ENCODE measurements at places on chromosomes 11 and 22.

DNA sequence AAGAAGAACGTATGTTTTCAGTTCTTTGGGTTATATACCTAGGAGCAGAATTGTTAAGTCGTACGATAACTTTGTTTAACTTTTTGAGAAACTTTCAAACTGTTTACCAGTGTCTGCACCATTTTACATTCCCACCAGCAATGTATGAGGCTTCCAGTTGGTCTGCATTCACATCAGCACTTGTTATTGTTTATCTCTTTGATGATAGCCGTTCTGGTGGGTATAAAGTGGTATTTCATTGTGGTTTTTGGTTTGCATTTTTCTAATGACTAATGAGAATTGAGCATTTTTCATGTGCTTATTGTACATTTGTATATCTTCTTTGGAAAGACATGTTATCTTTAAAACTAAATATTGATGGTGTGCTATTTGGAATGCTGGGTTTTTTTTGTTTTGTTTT is 59.8 kb downstream of the KDM2A start:
- no peak for DNase-seq

GRCh38 chr11:100948936-100949335 is 180.7 kb downstream of the PGR start:
- DNase-seq: no peak

- DNase-seq: no peak
Observed at GRCh38 chr11:111386611-111387150, 7.6 kb upstream of the POU2AF1 start.

GRCh38 chr22:26565181-26565580 is 24.8 kb downstream of the TPST2 start:
- no peak for DNase-seq

GRCh38 chr11:84518631-84519183 is 1108.4 kb downstream of the DLG2 start:
- no peak for DNase-seq

- no peak for DNase-seq
Observed at GRCh38 chr22:50061824-50062355, 3.8 kb upstream of the TTLL8 start.

- no peak for DNase-seq
Observed at GRCh38 chr11:36270701-36271100, 18.5 kb downstream of the COMMD9 start.

DNA sequence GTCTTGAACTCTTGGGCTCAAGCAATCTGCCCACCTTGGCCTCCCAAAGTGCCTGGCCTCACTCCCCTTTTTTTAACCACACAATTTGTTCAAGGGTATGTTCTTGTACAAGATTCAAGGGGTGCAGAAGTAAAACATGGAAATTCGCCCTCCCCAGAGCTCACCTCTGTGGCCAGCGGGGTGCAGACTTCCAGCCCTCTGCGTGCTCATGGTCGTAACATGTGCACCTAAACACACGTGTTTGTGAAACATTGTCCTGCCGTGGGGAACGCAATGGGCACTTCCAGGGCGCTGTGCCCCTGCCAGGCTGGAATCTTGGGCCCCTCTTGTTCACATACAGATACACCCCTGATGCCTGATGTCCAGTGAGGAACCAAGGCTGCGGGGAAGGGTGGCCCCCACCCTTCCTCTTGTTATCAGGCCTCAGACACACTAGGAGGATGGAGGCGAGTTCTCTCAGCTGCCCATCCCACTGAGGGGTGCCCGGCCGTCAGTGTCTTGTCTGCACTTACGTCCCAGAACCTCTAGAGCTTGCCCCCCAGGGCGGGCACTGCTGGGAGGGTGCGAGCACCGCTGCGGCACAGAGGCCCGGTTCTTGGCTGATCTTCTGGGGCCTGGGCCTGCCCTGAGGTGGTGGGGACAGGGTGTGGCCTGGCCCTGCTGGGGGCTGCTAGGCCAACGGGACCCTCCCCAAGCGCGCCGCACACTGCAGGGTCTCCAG is 4.1 kb upstream of the EPS8L2 start:
- DNase-seq: no peak

GRCh38 chr22:24319451-24319850 is 48.8 kb downstream of the SPECC1L start:
- no peak for DNase-seq

GRCh38 chr11:75851203-75851602 is 36.2 kb downstream of the UVRAG start:
- DNase-seq: no peak

DNA sequence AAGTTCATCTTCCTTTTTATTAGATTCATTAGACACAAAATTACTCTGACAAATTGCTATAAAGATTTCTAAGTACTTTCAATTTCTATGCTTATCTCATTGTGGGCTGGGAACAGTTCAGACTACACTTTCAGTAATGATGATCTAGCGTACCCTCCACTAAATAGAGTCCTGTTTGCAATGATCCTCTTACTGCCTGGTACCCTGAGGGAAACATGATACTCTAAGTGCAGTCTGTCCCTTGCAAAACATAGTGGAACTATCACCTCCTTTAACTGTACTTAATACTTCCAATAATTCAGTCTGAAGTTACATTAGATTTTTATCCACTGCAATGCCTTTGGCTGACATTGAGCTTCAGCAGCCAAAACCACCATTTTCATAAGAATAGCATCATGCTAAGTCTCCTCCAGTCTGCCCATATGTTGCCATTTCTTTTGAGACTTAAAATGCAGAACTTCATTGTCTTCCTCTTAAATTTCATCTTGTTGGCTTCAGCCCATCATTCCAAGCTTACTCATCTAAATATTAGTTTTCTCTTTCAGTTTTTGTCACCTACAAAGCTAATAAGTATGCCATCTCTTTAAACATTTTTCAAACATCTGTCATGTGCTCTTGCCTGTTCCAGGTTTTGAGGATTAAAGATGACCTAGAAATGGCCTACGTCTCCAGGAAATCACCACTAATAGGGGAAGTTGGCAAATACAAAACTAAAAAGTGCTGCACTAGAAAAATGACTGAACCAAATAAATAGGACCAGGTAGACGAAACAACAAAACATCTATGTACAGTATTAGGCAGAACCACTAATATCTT is 55.5 kb downstream of the PAK1 start:
- no peak for DNase-seq

GRCh38 chr11:8019314-8020243 is 32.4 kb downstream of the EIF3F start:
- no peak for DNase-seq

DNA sequence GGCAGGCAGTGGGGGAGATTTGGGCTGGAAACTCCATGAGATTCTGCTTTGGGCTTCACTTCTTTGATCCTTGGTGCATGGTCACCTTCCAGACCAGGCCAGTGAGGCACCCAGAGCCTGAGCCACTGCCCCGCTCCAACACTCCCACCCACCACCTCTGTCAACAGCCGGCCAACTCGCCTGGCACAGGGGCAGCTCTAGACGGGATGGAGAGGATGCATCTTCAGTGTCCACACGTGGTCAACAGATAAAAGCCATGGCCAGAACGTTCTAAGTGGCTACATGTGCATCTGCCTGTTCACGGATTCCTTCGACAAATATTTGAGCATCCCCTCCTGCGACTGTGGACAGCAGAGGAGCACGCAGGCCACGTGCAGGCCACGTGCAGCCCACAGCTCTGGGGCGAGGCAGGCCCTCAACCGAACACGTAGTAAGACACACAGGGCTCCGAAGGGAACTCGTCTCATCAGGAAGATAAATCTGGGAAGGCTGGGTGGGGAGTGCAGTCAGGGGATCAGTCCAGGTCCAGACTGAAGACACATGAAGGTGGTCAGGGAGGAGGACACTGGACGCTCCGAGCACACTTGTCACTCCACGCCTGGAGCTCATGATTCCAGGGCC is 1.2 kb downstream of the LRRC56 start:
- DNase-seq: no peak

- no peak for DNase-seq
Observed at GRCh38 chr11:26225646-26226045, 106.3 kb upstream of the ANO3 start.

DNA sequence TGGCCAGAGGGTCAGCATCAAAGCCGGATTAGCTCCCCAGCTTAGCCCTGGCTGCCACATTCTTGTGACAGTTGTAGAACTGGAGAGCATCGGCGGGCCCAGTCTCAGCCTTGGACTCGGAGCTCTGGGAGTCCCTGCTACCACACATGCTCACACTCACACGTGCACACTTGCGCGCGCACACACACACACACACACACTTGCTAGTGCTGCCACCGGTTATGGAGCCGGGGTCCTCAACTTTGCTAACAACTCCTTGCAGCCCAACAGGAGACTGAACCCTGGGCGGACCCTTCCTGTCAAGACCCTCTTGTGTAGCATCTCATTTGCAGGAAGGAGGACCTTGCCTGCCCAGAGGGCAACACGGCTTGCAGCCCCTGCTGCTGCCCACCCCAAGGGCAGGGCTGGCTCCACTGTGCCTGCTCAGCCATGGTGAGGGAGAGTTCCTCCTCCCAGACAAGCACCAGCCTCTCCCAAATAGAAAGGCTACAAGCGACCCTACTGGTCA is 107.6 kb downstream of the WNT7B start:
- no peak for DNase-seq

DNA sequence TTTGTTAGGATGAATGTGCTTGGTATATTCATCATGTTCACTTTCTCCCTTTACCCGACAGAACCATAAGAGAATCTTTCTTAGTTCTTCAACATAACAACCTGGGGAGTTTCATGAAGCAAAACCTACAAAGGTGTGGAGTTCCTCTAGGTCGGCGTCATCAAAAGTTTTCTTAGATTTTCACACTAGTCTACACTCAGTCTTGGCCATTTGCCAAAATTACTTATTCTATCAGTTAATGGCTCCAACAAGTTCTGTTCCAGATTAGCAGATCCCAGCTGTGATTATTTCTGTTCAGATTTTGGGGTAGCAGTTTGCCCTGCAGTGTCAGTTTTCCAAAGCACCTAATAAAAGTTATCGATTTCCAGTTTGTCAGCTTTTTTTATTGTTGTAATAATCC is 935.8 kb upstream of the RAG2 start:
- no peak for DNase-seq

GRCh38 chr11:11980200-11980599 is 28.2 kb downstream of the DKK3 start:
- no peak for DNase-seq

DNA sequence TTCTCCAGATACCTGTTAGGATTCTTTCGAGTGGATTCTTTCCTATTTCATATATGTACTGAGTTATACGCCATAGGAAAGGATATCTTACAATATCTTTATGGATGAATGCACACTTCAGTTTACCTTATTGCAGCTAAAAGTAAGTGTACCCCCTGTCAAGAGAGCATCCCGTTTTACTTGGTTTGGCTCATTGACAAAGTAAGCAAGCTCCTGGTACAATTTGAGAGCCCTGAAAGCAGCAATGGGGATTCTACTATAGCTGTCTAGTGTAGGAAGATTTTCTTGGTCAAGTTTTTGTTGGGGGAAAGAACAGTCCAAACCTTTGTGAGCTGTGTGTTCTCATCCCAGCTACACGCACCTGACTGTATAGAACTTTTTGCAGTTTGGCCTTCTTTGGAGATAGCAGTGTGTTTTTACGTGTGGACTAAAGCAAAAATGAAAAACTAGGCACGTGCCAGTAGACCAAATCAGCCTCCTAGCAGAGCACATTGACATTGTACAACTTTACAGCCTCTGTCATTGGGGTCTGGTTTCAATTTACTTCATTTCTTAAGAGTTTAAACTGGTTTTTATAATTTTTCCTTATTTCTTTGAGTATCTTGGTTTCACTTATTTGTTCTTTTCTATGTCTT is 44.0 kb downstream of the PPP6R3 start:
- no peak for DNase-seq

DNA sequence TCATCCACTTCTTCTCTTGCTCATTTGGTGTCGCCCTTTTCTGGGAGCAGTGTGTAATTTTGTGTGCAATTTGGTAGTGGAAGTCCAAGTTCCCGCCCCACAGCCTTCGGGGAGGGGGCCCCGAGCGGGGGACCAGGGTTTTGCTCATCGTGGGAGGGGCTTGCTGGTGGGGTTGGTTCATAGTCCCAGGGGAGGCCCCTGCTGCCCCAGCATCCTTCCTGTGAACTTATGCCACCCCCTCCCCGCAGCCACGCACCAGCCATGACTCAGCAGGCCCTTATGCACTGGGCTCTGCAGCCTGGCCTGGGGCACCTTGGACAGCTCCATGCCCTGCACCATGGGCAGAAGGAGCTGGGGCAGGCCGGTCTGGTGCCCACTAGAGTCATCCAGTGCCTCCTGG is 1183.6 kb downstream of the BRD1 start:
- DNase-seq: no peak

GRCh38 chr11:27874998-27875830 is 175.0 kb upstream of the BDNF start:
- no peak for DNase-seq

Measured in stimulated activated CD4-positive, alpha-beta T cell treated with anti-CD3 and anti-CD28 coated beads, TNF-alpha, amount 100 ng/mL, for 48 hours (primary cell).